Right kidney (tissue), 9 donors: ENCODE measurements at places on chromosomes 3 and 15.

DNA sequence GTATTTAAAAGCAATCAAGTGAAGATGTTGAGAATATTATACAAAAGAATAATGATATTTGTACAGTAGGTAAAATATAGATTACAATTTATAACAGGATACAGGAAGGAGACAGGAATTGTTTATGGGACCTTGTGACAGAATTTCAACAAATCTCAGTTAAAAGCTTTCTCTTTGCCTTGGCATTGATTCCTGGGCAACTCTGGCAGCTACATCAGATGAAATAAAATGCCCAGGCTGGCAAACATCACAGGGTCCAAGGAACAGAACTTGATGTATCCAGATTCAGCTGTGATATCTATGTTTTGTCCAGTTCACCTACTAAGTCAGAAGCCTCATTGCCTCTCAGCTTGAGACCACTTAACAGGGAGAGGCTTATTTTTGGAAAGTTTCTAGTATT is 473.1 kb downstream of the MCTP2 start:
- DNase-seq = no peak

DNA sequence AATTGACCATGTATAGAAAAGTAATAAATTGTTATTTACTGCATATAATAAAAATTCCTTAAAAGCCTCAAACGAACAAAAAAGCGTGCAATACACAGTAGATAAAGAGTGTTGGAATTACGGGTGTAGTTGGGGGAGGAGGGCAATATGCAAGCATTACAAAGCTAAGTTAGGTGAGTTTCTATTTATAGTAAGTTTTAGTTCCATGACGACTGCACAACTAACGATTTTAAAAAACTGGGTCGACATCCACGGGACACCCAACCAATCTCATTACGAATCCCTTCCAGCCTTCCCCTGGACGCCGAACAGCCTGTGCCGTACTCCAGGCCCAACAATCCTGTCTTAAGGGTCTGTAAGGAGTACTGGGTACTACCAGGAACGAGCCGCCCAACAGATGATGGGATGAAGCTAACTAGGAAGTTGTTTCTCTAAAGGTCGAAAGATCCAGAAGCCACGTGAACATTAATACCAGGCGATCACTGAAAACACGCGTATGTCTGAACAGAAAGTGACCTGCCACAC is 677 bp downstream of the POLQ start:
- DNase-seq = no peak

DNA sequence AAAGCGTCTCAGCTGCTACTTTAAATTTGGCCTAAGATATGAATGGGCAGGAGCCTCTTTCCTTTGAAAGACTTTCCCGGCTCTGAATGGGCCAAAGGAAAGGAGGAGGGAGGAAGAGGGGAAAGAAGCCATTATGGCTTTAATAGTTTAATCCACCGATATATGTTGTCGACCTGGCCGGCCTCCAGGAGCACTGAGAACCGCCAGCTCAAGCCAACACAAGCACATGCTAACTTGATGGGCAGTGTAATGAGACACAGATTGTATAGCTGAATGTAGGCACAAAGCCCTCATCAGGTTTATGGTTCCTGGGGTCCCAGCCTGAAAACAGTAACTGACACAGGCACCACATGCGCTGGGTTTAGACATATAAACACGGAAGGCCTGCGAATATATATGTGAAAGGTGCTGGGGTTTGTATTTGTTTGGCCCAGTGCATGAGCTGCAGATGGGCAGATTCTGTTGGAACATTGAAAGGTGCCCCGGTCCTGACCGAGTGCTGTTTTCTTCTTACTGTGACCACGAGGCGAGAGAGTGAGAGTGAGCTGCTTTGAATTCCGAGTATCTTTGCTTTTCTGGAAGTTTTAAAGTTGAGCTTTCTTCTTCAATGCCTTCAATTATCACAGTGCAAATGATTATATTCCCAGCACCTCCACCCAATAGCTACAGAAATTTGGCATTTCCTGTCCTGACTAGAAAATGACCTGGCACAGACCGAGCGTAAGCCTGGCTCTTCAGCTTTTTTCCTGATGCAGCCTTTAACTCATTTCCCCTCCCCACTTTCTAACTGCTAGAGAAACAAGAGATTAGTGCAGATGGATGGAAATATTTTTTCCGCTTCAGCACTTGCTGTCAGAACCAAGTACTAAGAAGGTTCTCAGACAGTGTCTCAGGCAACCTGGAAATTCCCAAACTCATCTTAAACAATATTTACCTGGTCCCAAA is 267.3 kb downstream of the RORA start:
- DNase-seq = no peak

GRCh38 chr3:25094932-25095685 is 333.0 kb upstream of the RARB start:
- DNase-seq = no peak

DNA sequence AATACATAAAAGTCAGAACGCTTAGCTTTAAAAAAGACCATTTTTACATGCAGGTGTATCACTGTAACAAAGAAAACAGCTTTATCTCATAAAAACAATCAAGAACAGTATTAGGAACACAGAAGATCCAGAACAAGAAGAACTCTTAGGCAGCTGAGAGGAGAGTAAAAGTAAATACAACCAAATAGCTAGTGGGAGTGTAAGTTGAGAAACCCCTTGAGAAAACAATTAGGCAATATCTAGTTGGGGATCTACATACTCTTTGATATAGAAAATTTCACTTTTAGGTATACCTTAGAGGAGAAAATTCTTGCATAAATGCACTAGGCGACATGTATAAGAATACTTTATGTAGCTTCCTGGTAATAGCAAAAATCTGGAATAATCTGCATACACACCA is 7.5 kb downstream of the TMF1 start:
- no peak for DNase-seq
